ENCODE measurements at places on chromosomes 2 and 18.

DNA sequence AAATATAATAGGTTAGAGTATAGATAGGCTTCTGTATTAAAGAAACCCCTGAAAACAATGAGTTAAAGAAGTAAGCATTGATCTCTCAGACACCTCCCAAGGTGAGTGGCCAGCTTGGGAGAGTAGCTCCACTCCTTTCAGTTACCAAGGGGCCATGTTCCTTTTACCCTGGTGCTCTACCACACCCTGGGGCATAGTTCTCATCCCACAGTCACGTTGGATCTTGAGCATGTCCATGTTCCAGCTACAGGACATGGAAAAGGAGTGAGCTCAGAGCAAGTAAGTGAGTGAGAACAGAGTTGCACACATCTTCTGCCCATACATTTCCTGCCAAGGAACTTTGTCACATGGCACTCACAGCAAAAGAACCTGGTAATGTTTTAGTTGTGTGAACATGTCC lies 325.9 kb upstream of the SLC39A10 start:
- no peak for DNase-seq

- no peak for DNase-seq
Measured at GRCh38 chr2:65536596-65536995, 104.2 kb upstream of the SPRED2 start.

DNA sequence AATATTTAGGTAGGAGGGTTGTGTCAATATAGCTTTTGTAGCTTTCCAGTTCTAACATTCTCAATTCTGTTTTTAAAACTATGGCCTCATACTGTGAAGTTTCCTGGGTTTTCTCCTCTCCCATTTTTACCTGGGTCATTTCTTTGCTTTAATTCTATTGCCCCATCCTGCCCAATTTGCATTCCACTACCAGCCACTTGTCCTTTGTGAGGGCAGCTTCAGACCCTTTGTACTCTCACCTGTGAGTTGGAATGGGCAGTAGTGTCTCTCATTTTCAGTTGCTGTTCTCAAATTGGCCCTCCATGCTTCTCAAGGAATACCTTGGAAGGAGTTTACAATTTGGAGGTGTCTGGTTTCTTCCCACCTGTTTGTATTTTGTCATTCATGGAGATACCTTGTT lies 108.4 kb downstream of the CAMKMT start:
- no peak for DNase-seq

- no peak for DNase-seq
Measured at GRCh38 chr2:207978177-207978948, 47.0 kb downstream of the PLEKHM3 start.

- DNase-seq, result no peak
Measured at GRCh38 chr2:199606193-199606780, 148.5 kb upstream of the SATB2 start.

GRCh38 chr18:45719106-45719505 lies 4.9 kb upstream of the SLC14A1 start:
- no peak for DNase-seq

- DNase-seq, result no peak
Measured at GRCh38 chr2:11235583-11235982, 80.3 kb downstream of the SLC66A3 start.

- no peak for DNase-seq
Measured at GRCh38 chr2:10883801-10884478, 27.8 kb upstream of the KCNF1 start.

GRCh38 chr18:12630136-12630535 lies 27.8 kb downstream of the SPIRE1 start:
- DNase-seq, result no peak

All from T1000 (cell line).